ENCODE measurements at places on chromosomes 5 and 9.
A peak's percentile ranks its signal among the peaks of the same experiment; 100 is the strongest.

- DNase-seq, result no peak
Observed at GRCh38 chr9:127973169-127974000, 7.4 kb downstream of the EEIG1 start.

GRCh38 chr5:146052780-146053179 is 52.6 kb downstream of the PLAC8L1 start:
- DNase-seq, result no peak

- no peak for DNase-seq
Observed at GRCh38 chr5:158644301-158644700, 455.4 kb downstream of the EBF1 start.

GRCh38 chr9:128494746-128495129 is 9.8 kb upstream of the GLE1 start:
- no peak for DNase-seq

GRCh38 chr9:95012035-95012708 is 285.7 kb downstream of the AOPEP start:
- DNase-seq, result no peak

GRCh38 chr5:178067755-178068154 is 45.6 kb upstream of the N4BP3 start:
- DNase-seq, result no peak

GRCh38 chr5:29218138-29218537 is 1975.3 kb upstream of the CDH6 start:
- DNase-seq, result no peak

DNA sequence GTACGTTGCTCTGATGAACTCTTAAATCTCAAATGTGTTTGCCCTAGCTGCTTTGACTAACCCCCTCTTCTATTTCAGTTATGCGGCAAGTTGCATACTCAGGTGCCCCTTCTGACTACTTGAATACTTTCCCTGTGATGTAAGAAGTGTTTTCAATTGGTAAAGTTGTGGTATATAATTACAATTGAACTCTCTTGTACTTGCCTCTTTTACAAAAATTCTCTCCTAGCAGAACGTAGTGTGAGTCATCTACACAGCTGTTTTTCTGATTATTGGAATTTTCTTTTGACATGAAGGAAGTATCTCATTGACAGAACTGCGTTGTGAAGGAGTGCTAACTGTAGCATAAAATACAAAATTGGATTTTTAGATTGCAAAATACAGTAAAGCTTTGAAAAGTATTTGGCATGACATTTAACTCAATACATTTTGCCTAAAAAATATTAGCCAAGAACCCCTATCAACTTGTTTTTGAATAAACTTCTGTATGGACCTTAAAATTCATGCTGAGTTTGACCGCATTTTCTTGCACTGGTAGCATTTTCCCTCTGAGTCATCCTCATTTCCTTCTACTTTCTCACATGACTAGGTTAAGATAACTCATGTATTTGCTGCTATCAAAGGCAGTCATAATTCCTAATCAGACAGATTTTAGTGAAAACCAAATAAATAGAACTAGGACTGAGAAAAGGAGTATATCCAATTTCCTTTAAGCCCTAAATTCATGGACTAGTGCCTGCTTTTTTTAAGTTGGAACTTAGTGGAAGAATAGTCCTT is 6.3 kb downstream of the CRHBP start:
- peak; percentile 8 for DNase-seq

- DNase-seq, result peak; percentile 24
Observed at GRCh38 chr5:138212828-138213160, 329 bp downstream of the CDC23 start.

- DNase-seq, result no peak
Observed at GRCh38 chr5:166860426-166860825, 1431.0 kb upstream of the WWC1 start.

GRCh38 chr5:160605266-160605665 is 183.6 kb downstream of the PTTG1 start:
- DNase-seq, result no peak

DNA sequence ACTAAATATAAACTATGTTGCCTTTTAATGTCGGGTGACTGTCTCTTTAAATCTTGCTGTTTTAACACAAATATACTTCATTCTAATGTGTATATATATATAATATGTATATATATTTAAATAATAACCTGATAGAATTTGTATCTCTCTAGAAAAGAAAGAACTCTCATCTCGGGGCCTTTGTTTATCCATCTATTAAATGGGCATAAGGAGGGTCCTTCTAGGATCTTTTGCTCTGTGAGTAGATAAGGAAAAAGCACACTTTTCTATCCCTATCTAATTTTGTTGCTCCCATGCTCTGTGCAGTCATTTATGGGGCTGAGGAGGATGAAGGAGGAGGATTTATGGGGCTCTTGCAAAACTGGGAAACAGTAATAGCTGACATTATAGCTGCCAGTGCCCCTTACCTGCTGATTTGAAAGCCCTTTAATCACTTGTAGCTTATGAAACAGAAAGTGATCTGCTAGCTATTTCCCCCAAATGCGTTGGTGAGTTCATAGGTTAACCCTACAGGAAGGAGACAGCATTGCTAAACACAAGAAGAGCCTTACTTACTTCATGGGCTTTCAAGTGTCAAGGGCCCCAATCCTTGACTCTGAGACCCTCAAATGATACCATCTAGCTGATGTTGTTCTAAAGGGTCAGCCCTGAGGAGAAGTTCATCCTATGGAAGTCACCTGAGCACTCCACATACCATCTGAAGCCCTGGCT is 5.8 kb upstream of the PPARGC1B start:
- peak; percentile 80 for DNase-seq

DNA sequence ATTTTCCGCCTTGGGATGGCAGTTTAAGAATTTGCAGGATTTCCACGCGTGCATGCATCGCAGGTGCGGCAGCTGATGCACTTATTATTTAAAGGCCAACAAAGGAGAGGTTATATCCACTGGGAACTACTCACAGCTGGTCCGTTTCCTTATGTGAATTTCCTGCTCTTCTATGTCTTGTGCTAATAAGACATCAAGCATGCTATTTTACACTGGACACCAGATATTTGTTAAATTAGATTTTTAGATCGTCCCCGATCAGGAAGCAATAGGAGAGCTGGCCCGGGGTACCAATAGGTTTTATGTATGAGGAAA is 476 bp upstream of the DTWD2 start:
- DNase-seq, result no peak

DNA sequence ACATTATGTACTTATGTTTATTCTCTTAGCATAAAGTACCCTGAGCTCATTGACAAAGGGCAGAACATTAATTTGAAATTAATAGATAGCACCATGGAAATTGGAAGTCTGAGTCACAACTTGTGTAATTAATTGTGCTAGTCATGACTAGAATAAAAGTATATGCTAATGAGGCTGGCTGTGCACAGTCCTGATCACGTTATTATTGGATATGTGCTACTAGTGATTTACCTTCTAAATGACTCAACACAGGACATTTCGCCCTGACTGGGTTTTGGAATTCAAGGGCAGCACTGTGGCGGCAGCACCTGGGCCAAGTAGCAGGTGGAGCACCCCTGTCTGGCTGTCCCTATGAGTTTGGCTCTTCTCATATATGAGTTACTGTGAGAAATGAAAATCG is 341.8 kb downstream of the ICE1 start:
- DNase-seq, result no peak

DNA sequence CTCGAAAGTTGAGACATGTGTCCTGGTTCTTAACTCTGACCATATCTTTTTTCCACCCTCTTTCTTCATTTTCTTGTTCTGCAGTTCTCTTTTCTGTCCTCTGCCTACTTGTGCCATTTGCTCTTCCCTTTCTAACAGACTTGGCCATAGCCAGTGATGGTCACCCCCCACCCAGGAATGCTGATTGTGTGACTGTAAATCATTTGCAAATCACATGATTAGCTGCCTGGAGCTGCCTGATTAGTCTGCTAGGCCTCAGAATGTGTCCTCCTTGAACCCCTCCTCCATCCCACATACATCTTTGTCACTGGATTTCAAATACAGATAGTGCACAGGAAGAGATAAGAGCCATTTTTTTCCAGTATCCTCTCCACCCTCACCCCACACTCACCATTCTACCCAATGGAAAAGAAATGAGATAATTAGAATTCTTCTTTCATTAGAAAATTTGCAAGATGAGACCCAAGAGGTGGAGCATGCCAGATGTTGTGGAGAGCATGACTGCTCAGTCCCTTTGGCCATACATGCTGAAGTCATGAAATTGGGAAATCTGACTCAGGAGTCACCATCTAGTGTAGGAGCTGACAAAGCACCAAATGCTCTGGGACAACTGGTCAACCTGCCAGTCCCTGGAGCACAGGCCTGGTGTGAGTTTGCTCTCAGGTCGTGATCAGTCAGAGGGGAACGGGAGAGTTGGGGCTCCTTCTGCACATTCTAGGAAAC is 538.2 kb downstream of the CCDC171 start:
- no peak for DNase-seq

DNA sequence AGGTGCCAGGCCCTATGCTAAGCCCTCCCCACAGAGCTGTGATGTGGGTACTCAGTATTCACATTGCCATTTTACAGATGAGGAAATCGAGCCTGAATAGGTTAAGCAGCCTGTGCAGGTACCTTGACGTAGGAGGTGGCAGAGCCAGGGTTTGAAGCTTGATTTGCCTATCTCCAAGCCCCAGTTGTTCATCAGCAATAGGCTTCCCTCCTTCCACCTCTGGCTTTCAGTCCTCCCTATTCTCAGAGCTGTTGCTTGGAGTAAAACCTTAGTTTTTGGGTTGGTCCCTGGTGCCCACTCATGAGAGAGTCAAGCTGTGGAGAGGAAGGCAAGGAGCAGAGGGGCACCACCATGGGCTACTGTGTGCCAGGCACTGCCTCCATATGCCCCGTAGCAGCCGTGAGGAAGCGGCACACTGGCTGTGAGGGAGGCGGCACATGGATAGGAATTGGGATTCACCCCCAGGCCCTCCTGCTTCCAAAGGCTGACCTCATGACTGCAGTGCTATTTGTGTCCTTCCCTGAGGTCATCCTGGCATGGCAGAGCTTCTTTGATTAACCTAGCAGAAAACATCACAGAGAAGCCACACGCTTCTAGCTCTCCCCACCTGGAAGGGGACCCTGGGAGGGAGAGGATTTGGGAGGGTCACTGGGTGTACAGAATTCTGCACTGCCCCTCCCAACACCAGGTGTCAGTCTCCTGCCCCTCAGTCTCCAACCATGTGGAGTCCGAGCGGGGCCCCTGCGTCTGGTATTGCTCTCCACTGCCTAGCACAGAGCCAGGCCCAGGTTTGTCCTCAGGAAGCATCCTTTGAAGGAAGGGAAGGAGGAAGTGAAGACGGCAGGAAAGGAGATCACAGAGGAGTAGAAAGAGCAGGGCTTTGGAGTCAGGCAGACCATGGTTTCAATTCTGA is 109.8 kb downstream of the RGS3 start:
- DNase-seq, result no peak

DNA sequence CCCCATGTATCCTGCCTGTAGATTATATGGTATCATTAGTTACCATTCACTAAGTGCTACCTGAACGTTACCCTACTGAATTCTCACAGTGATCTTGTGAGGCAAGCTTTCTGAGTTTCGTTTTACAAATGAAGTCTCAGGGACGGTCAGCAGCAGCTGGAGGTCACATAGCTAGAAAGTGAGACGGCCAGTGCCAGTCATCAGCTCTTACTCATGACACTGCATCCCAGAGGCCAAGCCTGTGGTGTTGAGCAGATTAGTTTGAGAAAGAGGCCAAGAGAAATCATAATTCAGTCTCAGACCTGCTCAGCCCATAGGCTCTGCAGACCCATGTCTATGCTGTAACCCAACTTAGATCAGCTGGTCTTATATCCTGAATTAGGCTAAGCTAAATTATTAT is 95.7 kb upstream of the EGFLAM start:
- no peak for DNase-seq

- DNase-seq, result no peak
Observed at GRCh38 chr9:5813824-5814223, 19.1 kb downstream of the ERMP1 start.

DNA sequence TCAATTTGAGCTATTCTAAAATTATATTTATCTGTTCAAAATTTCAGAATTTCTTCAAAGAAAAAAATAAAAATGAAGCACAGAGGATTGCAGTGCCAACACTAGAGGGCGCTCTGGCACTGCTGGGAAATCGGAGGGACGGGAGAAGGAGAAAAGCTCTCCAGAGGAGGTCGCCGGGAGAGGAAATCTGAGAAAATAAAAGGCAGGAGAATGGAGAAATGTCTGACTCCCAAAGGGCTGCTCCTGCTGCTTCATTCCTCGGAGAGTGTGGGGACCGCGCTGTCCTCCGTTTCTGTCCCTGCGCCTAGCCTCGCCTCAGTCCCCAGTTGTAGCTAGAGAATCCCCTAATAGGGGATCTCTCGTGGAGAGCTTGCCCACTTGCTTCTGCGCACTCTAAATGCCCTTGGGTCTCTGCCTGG is 40.0 kb upstream of the ARSB start:
- DNase-seq, result peak; percentile 66

DNA sequence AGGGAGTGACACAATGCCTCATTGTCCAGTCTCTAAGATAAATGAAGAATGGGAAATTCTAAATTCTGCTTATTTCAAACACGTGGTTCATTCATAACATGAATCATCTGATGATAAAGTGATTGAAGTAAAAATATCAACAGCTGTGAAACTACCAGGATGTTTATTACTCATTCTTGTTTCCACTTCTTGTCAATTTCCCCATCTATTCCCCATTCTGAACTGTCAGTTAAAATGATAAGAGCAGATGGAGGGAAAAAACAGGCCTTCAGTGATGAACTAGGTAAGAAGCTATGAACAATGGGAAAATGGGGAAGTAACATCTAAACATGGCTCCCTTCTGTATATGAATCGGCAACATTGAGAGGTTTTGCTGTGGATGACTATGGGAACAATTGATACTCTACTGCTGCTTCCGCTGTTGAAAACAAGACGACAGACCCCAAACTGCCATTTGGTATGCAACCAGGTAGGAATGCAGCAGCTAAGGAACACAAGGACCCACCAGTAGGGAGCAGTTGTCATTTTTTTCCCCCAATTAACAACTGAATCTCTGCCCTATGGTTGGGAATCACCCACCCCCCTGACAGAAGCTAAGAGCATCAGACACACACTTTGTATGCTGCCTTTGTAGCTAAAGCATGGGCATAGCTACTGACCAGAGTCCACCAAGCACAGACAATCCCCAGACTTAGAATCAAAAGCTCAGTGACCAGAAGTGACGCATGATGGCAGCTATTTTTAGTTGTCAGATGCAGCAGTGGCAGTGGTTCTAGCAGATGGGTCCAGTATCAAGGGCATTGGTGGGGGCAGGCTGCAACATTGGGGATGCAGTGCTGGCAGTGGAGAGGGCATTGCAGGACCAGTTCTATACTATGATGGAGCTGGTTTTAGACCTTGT is 52.9 kb upstream of the ZNF366 start:
- DNase-seq, result no peak

DNA sequence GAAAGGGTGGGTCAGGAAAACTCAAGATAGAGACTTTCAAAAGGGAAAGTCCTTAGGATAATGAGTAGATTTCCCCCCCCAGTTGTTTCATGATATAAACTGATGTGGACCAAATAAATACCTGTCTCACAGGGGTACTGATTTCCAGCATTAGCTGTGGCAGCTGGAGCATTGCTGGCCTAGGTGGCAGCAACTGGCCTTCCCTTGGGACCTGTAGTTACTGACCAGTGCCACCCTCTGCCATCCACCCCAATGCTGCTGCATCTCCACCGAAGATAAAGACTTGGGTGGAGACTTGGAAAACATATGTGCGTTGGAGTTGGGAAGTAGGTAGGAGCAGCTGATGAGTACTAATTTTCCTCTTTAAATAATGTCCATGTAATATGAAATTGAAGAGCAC is 71.8 kb downstream of the SYK start:
- DNase-seq, result no peak

Data from GM12865 (cell line).